AG10803 (cell line): ENCODE measurements at places on chromosomes 1 and 21.

- no peak for DNase-seq
Observed at GRCh38 chr21:33109574-33110339, 39.8 kb downstream of the OLIG1 start.

DNA sequence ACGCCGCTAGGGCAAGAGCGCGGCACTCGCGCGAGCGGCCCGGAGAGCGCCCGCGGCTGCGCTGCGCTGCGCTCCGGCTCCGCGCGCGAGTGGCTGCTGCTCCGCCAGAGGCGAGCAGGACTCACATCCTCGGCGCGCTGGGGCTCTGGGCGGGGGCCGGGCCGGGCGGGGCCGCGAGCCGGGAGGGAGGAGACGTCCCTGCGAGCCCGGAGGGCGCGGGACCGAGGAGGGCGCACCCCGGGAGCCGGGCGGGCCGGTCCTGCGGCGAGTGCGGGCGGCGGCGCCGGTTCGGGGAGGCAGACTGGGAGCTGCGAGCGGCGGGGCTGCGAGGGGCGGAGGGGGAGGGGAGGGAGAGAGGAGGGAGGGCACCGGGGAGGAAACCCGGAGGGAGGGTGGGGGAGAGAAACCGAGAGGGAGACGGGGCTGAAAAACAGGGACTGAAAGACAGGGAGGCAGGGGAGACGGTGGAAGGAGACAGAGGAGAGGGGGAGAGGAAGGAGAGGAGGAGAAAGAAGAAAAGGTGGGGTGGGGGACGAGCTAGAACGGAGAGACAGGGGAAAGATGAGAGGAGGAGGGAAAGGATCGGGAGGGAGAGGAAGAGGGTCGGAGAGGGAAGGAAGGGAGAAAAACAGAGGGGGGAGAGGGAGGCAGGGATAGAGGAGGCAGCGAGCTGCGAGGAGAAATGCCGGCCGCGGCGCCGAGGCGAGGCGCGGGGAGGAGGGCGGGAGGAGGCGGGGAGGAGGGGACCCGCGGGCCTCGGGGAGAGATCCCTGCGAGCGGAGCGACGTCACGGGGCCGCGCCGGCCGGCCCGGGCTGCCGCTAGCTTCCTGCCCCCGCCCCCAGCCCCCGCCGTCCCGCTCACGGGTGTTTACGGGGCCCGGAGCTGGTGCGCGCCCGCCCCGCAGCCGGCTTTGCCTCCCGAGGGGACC is at the start of gene CAMK2N1:
Gene CAMK2N1 (minus strand): TSS at position 684 of the 930 bp plus-strand sequence. CDS start 831 bp downstream, outside the sequence.
- DNase-seq = peak; percentile 72

DNA sequence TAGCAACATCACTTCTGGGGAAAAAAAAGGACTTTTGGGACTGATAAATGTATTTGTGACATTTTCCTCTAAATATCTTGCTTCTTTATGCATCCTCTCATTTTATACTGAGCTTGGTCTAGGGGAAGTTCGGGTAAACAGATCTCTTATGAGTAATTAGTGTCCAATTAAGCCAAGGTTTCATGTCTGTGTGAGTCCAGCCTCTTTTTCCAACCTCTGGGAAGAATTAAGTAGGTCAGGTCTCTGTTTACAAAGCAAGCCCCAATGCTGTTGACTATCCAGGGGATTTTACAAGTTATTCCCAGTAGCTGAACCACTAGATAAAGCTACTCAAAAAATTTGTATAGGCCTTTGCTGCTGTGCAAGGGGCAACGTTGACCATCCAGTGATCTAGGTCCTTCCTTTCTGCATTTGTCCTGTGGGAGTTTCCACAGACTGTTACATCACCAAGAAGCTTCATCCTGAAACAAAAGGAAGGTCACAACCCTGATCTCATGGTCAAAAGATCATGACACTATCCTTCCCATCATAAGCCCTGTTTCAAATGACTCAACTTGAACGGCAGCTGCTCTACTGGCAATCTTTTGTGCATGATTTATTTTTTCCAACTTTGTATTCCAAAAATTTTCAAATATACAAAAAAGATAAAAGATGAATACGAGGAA is 74.3 kb downstream of the ETS2 start:
- DNase-seq = no peak

- DNase-seq = no peak
Observed at GRCh38 chr1:81477710-81478109, 323.0 kb upstream of the ADGRL2 start.

GRCh38 chr1:53110370-53111072 is 31.9 kb downstream of the SLC1A7 start:
- DNase-seq = peak; percentile 74

- no peak for DNase-seq
Observed at GRCh38 chr1:11229203-11229602, 33.1 kb downstream of the MTOR start.

DNA sequence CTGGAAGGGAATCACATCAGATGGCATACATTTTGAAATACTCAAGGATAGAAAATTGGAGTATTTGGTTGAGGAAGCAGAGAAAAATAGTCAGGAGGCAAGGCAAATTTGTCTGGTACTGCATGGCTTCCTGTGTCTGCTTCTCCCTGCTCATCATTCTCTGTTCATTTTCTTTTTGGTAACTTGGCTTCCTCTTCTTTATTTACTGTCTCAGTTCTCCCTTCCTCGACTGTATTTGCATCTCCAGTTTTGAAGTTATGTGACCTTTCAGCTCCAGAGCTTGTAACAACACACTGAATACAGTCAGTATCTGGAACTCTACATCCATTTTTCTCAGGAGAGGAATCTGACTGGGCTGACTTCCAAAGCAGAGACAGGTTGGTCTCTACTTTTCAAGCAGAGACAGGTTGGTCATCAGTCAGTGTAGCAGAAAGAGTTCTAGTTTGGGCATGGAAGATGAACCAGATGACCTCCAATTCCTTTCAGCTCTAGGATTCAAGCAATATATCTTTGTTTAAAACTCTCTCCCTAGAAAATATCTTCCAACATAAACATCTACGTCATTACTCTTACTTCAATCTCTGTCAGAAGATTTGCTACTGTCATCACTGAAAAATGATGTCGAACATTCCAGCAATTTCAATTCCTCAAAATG is 571.2 kb downstream of the ADGRL2 start:
- no peak for DNase-seq

DNA sequence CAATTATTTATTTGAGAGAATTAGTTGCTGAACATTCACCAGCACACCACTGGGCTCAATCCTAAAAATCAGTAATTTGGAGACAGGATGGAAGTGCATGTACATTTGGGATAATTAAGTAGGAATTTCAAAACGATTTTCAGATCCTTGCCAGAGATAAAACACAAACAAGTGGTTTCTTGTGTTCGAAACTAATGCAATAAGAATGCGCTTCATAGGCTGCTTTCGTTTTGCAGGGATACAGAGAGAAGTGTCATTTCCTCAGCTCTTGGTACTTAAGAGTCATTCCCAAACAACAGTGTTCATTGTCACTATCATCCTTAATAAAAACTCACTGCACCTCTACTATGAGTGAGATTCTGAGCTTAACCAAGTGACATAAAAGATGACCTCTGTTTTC is 20.6 kb upstream of the USP24 start:
- DNase-seq = peak; percentile 87

DNA sequence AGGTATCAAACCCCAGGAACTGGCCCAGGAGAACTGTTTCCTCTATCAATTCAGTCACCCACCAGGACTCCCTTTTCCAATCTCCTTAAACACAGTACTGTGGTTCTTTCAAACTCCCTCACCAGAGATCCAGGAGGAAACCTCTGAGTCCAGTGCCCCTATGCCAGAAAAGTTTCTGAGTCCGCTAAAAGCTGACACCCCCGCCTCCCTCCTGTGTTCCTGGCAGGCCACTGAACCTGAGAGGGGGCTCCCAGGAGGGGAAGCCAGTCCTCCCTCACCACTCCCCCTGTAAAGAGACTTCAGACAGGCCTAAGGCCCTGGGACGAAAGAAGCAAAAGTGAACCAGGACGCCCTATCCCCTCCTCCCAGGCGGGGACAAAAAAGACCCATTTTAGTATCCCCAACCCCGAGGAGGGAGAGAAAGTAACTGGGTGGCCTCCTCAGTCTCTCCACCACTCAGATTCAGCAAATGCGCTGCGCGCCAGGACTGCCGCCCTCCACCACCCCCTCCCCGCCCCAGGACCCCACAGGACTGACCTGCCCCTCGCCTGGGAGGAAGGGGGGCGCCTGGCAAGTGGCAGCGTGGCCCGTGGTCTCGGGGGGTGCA is 624 bp downstream of the SLC41A1 start:
- no peak for DNase-seq

- no peak for DNase-seq
Observed at GRCh38 chr1:156399355-156400125, 30.5 kb downstream of the RHBG start.

GRCh38 chr1:232416026-232416568 is 213.8 kb downstream of the SIPA1L2 start:
- no peak for DNase-seq

- peak; percentile 46 for DNase-seq
Observed at GRCh38 chr1:221801773-221802516, 60.1 kb upstream of the DUSP10 start.

DNA sequence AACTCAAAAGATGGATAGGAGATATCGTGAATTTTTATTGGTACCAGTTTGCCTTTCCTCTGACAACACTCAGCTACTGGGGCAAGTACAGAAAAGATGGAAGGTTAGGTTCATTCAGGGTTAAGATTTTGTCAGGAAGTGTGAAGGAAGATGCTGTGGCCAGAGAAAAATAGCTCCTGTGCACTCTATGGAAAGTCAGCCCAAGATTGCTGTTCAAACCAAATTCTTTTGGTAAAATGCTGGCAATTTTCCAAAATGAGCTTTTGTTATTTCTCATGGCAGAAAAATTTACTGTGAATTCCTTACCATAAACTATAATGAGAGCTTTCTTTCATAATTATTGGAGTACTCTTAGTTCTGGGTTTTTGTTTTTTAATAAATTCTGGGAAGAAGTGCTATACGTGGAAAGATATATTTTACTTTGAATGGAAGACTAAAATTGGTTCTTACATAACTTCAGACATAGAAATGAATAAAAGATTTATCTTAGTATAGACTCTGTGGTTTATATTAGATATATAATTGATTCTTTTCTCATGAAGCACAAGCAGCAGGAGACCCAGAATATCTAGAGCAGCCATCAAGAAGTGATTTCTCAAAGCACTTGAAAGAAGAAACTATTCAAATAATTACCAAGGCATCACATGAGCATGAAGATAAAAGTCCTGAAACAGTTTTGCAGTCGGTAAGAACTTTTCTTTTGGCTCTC is 112.2 kb downstream of the USP25 start:
- DNase-seq = peak; percentile 74

- DNase-seq = no peak
Observed at GRCh38 chr1:30721812-30722537, 1.4 kb downstream of the MATN1 start.

DNA sequence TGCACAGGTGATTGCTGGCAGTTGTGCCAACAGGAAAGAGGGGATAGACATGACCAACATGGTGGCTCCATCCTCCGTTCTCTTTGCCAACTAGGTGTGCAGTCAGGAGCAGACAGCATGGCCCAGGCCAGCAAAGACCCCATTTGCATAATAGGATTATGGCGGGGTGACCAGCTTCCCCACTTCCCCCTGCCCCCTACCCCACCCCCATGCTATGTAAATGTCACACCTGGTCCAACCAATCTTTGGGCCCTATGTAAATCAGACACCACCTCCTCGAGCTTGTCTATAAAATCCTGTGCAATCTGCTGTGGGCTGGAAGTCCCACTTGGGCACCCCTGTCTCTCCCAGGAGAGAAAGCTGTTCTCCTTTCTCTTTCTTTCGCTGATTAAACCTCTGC is 146.0 kb downstream of the SLC30A10 start:
- DNase-seq = no peak

DNA sequence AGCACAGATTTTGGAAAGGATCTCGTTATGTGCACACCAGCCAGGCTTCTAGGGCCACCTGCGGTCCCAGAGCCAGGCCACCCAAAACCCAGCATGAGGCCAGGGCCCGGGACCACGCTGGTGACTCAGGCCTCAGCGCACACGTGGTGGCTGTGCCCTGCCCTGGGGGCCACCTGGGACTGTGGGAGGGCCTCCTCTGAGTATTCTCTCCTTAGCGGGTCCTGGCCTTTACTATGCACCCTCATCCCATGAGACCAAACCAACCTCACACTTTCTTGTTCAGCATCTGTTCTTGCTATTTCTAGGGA is 9.9 kb downstream of the WNT9A start:
- DNase-seq = no peak

GRCh38 chr1:162222014-162222413 is 152.5 kb downstream of the NOS1AP start:
- DNase-seq = no peak

GRCh38 chr1:9437961-9438430 is 101.3 kb upstream of the SLC25A33 start:
- DNase-seq = peak; percentile 70

DNA sequence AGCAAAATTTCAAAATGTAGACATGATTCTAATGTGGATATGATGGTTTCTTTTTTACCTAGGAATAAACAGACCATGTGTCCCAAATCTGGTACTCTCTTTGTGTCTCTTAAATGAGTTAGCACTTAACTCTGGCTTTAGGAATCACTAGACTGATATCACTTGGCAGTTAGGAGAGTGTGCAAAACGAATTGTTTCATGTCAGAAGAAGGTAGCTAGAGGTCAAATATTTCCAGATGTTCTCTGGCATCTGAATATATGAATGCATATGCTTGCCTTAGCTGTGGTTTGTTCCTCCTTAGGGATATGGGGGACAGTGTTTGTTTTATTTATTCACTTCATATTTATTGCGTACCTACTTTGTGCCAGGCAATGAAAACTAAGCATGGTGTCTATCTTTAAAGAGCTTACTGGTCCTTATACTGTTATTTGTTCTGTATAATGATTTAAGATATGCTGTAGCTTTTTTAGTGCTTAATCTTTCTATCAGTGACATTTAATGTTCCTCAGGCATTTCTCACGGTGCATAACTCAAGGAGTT is 65.2 kb downstream of the LRRC8C start:
- no peak for DNase-seq

DNA sequence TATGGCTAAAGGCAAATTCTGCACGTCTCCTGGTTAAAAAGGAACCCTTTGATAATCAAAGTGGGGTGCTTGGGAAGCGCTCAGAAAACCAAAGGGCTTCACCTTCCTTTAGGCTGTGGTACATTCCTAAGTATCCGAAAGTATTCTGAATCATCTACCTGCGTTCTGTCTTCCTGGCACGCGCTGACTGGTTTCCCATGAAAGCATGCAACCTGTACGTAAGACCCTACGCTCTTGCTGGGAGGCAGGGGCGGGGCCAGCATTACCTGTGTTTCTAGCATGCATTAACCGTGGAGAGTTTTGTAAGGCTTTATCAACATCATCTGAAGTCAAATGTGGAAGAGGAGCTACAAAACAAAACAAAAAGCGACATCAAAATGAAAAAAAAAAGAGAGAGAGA is 96.0 kb downstream of the ERG start:
- no peak for DNase-seq
